DMS53 (cell line): ENCODE measurements at places on chromosomes 7 and 10.

- peak; percentile 28 for DNase-seq
Observed at GRCh38 chr7:91293136-91293535, 28.9 kb downstream of the FZD1 start.

DNA sequence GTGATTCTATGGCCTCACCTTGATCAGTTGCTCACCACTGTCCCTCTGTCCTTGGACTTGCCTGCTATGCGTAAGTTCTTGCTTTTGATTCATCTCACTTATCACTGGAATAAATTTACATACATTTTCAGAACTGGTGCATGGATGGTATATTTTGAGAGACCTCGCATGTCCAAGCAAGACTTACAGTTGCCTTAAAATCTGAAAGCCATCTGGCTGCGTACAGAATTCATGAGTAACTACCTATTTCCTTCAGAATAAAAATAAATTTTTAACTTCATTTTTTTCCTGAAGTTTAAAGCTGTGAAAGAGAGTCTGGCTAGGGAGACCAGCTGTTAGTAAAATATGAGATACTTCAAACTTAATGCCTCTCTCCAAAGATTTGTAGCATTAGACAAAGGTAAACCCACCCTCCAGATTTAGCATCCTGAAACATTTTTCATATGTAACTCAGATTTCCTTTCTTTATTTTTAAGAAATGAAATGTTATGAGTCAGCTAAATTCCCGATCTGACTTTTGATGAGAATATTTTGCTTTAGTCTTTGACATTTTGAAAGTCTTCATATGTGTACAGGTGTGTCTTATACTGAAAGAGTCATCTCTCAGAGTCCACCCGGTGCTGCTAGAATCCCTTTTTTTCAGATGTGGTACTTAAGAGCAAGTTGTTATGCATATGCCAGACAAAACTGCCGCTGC is 136.4 kb upstream of the CELF2 start:
- DNase-seq = no peak

DNA sequence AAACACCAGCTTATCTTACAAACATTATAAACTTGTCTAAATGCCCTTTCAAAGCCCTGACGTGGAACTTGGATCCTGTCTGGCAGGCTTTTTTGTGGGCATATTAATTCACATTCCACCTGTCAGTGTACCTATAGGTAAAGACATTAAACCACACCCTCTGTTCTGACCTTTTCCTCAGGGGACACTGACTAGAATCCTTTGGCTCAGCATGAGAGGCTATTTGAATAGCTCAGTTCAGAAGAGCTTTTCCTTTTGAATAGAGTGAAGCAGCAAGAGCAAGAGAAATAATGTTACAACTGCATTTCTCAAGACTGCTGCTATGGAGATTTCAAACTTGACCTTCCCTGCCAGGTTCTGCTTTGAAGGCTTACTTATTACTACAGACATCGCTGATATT is 76.9 kb downstream of the CYP51A1 start:
- peak; percentile 33 for DNase-seq

GRCh38 chr10:131249238-131249954 is 62.1 kb downstream of the TCERG1L start:
- no peak for DNase-seq

- DNase-seq = no peak
Observed at GRCh38 chr10:86331861-86332260, 34.7 kb downstream of the GRID1 start.
